ENCODE measurements at places on chromosomes 1 and 21.

DNA sequence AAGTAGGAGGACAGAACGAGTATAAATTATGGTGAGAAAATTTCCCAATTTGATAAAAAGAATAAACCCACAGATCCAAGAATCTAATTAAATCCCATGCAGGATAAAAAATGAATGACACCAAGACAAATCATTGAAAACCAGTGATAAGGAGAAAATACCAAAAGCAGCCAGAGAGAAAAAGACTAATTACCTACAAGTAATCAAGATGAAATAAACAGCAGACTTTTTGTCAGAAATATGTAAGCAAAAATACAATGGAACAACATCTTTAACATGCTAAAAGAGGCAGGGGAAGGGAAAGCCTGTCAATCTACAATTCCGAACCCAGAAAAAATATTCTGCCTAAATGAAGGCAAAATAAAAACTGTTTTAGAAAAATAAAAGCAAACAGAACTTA is 20.7 kb upstream of the CCN1 start:
- no peak for DNase-seq

- DNase-seq = no peak
Observed at GRCh38 chr1:235632506-235633401, 16.8 kb downstream of the GNG4 start.

GRCh38 chr1:53090227-53091147 is 28.5 kb downstream of the PODN start:
- no peak for DNase-seq

- no peak for DNase-seq
Observed at GRCh38 chr1:73711089-73711488, 486.9 kb downstream of the LRRIQ3 start.

- DNase-seq = no peak
Observed at GRCh38 chr1:206655471-206655882, 20.1 kb downstream of the DYRK3 start.

DNA sequence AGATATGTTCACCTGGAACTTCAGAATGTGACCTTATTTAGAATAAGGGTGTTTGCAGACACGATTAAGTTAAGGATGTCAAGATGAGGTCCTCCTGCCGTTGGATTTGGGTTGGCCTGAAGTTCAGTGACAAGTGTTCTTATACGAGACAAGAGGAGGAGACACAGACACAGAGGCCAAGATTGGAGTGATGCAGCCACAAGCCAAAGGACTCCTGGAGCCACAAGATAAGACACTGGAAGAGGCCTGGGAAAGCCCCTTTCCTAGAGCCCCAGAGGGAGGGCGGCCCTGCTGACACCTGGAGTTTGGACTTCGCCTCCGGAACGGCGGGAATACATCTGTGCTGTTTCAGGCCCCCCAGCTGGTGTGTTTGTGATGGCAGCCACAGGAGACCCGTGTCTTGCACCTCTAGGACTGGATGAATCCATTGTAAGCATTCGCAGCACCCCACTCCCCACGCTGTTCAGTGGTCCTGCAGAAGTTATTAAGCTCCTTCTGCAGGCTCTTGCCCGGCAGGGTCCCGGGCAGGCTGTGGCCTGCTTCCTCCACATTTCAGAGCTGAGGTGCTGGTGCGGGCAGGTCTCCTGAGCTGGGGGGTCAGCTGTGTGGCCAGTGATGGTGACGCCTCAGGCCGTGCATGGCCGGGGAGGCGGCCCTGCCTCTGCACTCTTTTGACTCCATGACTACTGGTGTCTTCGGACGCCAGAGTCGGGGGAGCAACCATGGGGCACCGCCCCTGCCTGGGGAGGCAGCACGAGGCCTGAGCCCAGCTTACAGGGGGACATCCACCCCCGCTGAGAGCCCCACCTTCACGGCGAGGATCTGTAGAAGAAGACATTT is 34.6 kb downstream of the UMODL1 start:
- no peak for DNase-seq
